ENCODE measurements at places on chromosomes 13 and 19. TPM values are rescaled to one million over a fixed set of nuclear protein-coding genes. Genes with fewer than 3 reads are reported as not detected.

- DNase-seq: no peak
Observed at GRCh38 chr19:31578326-31578725, 229.1 kb upstream of the TSHZ3 start.

- no peak for DNase-seq
Observed at GRCh38 chr13:39257642-39258041, 219.4 kb downstream of the NHLRC3 start.

- no peak for DNase-seq
Observed at GRCh38 chr13:33615436-33615835, 202.5 kb upstream of the RFC3 start.

ZNF667 gene
- total RNA-seq: 0.26 TPM

ZSCAN18 gene
- total RNA-seq: 30.7 TPM

HSD17B14 gene
- total RNA-seq: 0.44 TPM

ARGLU1 gene
- total RNA-seq: 163 TPM

DNA sequence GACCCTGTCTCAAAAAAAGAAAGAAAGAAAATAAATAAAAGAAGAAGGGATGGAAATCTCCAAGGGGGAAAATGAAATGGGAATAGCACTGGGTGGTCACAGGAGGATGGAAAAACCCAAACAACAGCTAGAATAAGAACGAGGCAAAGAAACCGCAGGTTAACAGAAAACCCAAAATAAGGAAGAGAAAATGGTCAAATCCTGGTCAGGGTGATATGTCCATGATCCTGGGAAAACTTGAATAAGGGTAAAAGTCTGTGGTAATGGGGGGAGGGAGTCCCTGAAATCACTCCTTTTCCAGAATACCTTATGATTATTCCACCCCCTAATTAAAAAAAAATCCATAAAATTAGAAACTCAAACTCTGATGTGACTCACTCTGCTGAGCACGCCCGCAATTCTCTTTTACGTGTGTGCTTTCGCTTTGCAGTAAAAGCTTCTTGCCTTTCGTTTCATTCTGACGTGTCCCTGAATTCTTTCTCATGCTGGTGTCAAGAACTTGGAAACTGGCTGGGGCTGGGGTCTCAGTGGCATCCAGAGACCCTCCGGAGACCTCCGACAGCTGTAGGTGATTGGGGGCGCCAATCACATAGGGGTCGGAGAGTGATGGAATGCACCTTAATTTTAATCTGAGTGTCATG lies 4.3 kb upstream of the NAXD start:
- no peak for DNase-seq

ETV2 gene
- 0.50 TPM for total RNA-seq

RETN gene
- total RNA-seq: not detected

CABP5 gene
- total RNA-seq: not detected

All from T-helper 17 cell (primary cell).